HCEC 1CT (cell line): ENCODE measurements at places on chromosomes 7 and 10.

- no peak for DNase-seq
These were observed 118.1 kb downstream of the MYOF start for GRCh38 chr10:93363891-93364648.

- no peak for DNase-seq
These were observed 87.4 kb downstream of the CHN2 start for GRCh38 chr7:29281782-29282541.

- DNase-seq, result no peak
These were observed 33.1 kb upstream of the EPC1 start for GRCh38 chr10:32379950-32380551.

GRCh38 chr10:48708144-48708543, 23.5 kb downstream of the WDFY4 start:
- no peak for DNase-seq

DNA sequence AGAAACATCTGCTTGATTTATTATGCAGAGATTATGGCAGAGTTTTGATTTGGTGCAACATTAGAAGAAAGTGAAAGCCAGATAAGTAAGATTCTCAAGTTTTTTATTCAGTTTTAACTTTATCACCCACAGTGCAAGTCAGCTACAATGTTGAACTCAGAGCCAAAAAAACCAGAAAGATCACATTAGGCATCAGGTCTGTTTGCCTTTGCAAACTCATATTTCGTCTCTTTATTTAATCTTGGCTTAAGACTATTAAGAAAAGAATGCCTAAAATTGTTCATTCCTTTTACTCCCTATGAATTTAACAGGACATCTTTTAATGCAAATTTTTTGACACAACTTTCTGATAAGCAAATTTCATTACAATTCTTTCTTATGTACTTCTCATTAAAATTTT, 76.0 kb upstream of the TMEM26 start:
- no peak for DNase-seq

GRCh38 chr10:60828489-60828852, 50.2 kb downstream of the CDK1 start:
- no peak for DNase-seq

GRCh38 chr10:91006001-91006751, 85.3 kb upstream of the ANKRD1 start:
- peak; percentile 60 for DNase-seq

GRCh38 chr7:45980973-45981372, 59.9 kb upstream of the IGFBP3 start:
- DNase-seq, result no peak

GRCh38 chr7:51325261-51325676, 8.7 kb upstream of the COBL start:
- DNase-seq, result no peak

GRCh38 chr7:19698331-19698730, 10.5 kb downstream of the POLR1F start:
- DNase-seq, result peak; percentile 9
